Right atrium auricular region (tissue), 2 donors: ENCODE measurements at places on chromosomes 3 and 15.

GRCh38 chr3:172478116-172478515, 29.9 kb upstream of the GHSR start:
- DNase-seq = no peak

- DNase-seq = no peak
Measured at GRCh38 chr3:55899887-55900286, 412.8 kb upstream of the WNT5A start.

GRCh38 chr3:154844863-154845262, 235.3 kb upstream of the MME start:
- no peak for DNase-seq

DNA sequence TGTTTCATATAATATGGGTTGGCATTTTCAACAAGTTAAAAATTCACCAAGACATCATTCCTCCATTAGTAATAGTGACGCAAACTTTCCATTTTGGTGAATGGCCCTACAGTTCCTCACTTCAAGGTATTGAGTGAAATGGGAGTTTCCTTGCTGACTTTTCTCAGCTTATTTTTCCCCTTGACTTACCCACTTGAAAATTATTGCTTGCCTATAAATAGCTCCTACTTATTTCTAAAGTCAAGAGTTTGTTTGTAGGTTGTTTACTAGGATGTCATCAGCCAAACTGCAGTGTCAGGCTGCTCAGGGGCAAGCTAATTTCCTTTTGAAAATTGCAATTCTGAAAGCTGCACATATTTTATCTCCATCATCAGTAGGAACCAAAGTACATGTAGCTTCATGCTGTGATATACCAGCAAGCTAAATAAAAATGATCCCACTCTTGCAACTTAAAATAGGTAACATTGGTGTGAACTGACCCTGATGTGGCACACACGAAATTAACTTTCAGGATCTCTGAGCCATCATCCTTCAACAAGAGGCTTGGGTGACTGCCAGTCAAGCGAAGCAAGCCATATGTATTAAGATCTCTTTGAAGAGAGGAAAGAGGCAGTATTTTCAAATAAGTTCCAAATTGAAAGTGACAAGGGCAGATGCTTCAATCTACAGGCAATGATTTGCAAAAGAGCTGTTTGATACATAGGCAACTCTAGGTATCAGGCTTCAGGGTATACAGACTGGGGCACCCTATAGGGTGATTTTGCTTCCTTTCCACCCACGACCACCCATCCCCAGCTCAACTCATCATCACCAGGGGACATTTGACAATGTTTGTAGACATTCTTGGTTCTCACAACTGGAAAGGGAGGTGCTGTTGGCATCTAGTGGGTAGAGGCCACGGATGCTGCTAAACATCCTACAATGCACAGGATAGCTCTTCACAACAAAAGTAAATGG, 66.8 kb upstream of the RASGRP1 start:
- no peak for DNase-seq

GRCh38 chr15:40855706-40856234, 11.9 kb downstream of the SPINT1 start:
- no peak for DNase-seq

DNA sequence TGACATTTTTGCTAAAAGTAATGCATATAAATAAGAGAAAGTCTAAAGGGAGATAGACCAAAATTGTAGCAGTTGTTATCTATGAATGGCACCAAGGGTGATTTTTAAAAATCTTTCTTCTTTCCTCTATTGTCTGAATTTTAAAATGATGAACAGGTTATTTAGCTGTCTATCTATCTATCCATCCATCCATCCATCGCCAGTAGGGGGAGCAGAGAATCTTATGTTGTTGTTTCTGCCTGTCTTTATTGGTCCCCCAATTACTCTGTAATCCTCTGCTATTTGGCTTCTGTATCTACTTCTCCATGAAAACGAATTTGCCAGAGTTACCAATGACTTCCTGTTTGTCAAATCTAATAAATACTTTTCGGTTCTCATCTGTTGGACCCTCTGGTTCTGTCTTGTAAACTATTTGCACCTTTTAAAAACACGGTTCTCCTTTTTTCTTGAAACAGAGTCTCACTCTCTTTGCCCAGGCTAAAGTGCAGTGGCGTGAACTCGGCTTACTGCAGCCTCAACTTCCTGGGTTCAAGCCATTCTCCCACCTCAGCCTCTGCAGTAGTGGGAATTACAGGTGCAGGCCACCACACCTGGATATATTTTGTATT, 86.0 kb downstream of the ECT2 start:
- no peak for DNase-seq

- DNase-seq = no peak
Measured at GRCh38 chr3:11637901-11638458, 5.7 kb downstream of the VGLL4 start.

DNA sequence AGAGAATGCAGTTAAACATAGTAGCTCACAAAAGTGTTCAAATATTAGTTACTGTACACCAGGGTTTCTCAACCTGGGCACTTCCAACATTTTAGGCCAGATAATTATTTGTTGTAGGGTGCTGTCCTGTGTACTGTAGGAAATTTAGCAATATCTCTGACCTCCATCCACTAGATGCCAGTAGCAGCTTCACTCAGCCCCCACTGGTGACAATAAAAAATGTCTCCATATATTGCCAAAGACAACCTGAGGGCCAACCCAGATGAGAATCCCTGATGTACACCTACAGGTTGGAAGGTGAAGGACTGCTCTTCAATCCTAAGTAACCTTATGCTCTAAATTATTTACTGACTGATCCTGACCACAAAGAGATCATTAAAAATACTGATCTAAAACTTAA, 32.5 kb downstream of the DCUN1D1 start:
- no peak for DNase-seq

GRCh38 chr3:87462228-87462627, 185.8 kb upstream of the POU1F1 start:
- no peak for DNase-seq

- DNase-seq = no peak
Measured at GRCh38 chr3:141538568-141539240, 51.9 kb downstream of the RASA2 start.

DNA sequence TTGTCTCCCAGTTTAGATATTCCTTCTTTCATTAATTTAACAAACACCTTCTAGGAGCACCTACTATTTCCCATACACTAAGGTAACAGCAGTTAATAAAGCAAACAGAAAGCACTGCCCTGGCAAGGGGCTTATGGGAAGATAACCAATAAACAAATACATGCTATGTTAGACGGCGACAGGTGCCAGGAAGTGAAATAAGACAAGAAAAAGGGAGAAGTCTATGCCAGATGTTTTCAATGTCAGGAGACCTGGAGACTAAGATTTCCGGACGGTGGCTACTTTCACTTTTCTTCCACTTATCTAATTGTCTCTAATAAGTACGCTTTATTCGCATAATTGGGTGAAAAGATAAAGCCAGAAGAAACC, 32.5 kb upstream of the ZNF445 start:
- DNase-seq = no peak

DNA sequence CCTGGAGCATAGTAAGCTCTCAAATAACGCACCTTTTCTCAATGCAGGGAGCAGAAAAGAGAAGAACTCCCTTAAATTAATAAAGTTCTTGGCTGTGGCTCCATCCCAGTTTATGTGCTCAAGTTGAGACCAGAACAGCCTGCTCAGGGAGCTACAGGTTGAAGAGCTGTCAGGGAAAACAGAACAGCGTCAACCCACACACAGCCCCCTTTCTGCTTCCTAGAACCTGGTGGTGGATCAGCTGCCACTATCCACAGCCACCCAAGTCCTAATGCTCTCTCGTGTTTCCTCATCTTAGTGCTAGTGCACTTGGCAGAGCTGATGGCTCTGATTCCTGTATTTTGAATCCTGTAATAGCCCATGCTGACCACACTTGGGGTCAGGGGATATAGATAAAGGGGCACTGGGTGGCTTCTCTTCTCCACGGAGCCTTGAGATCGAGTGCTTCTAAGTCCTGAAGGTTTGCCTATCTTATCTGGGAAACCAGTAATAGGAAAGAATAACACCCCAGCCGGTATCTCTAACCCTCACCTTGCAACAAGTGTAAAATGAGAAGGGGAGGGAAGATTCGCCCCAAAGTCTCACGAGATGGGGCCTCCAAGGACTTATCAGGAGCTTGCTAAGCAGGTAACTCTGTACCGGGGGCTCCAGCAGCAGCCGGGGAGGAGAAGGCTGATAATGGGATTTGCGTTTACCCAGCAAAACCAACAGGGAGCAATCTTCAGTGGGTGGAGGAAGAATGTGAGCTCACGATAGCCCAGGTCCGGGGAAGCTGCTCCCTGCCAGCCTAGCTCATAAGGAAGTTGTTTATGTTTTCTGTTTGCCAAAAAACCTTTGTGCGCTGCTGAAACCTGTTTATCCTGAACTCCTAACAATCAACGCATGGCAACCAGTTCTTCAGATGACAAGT, 136.2 kb upstream of the ICE2 start:
- DNase-seq = no peak

DNA sequence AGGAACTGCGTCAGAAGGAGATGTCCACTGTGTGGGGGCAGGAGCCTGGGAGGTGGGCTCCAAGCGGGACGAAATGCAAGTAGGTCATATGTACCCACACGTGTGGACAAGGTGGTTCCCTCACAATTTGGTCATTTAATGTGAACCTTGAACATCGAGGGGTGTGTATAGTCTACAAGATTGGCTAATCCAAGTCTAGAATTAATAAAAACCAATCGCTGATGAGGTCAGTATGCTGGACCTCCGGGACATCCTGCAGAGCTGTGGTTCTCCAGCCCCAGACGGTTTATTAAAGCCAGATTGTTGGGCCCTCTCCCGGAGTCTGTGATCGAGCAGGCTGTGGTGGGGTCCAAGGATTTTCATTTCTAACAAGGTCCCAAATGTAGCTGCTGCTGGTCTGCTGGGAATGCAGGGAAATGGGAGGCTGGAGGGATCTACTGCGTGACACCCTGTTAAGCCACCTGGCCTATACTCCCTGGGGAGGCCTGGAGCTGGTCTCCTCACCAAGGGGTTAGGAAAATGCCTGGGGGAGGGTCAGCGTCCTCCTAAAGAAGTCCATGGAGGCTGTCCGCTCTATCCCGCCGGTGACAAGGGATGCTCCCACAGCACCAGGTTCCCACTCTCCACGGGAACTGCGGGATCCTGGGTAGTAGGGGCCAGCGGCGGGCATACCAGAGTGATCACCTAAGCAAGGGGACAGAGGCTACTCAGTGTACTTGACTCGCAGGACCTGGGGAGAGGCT, 25.1 kb downstream of the PCSK6 start:
- DNase-seq = no peak

DNA sequence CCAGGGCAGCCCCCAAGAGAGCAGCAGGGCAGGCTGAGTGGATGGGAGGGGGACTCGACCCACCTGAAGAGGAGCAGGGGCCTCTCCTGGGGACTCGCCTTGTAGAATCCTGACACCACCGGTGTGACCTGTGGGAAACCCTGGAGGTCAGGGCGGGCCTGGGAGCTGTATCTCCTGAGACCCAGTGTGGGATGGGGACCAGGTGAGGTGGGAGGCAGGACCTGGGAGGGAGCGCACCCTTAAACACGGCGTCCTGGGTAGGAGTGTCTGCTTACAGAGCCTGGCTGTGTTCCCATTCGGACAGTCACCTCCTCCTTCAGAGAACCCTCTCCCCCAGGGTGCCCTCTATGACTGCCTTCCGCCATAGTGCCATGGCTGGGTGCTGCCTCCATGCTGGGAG, 27.1 kb downstream of the C15orf39 start:
- no peak for DNase-seq

DNA sequence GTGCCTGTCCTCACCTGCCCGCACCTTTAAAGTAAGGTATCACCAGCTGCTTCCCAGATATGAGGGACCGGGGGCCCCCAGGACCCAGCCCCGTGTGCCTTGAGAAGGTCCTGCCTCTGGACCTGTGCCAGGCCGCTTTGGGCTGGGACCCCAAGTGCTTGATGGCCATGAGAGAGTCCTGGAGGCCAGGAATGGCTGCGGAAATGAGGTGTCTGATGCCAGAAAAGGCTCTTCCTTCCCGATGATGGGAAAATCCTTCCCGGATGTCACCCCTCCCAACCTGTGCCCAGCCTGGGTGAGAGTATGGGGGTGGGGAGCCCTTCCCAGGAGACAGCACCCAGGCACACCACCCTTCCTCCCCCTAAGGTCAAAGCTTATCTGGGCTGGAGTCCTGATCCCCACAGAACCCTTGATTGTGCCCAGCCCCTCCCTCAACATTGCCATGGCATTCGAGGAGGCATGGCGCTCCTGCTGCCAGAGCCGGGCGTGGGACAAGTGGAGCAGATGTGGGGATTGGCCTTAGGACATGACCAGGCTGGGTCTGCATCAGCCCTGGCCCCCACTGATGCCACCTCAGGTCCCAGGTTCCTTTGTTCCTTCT, 14.2 kb downstream of the SEMA3F start:
- no peak for DNase-seq

GRCh38 chr3:29934751-29935150, 653.9 kb downstream of the RBMS3 start:
- no peak for DNase-seq

DNA sequence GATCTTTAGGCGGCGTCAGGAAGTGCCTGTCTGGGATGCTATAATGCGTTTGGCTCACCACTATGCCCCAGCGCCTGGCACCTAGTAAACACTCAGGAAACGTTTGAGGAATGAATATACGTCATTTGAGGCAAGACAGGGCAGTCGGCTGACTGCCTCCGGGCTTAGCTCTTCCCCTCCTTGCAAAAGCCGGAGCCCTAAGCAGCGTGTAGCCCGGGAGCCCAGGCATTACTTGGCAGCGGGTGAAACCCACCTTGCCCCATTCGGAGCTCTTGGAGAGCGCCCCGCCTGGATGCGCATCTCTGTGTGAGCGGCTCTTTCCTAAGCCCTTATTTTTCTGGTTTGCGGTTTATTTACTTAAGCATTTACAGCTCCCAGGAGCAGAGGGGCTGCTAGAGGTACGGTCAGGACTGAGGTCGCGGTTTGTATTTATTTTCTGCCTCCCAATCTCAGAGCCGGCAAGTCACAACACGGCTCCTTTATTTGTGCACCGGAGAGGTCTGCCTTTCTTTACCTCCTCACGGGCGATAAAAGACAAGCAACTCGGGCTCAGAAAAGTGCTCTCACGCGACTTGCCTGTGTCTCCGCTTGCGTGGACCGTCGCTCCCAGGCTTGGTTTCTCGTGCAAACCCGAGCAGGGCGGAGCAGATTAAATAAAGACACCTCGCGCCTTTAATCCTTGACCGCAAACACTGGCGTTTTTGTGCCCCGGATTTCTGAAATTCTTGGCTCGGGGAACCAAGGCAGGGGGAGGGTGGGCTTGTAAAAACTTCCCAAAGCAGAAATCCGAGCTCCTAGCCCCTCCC, 737 bp upstream of the ITPR1 start:
- peak; percentile 74 for DNase-seq

GRCh38 chr3:75341324-75342067, 322.6 kb upstream of the FRG2C start:
- no peak for DNase-seq
